ENCODE measurements at places on chromosomes 3 and 15.

DNA sequence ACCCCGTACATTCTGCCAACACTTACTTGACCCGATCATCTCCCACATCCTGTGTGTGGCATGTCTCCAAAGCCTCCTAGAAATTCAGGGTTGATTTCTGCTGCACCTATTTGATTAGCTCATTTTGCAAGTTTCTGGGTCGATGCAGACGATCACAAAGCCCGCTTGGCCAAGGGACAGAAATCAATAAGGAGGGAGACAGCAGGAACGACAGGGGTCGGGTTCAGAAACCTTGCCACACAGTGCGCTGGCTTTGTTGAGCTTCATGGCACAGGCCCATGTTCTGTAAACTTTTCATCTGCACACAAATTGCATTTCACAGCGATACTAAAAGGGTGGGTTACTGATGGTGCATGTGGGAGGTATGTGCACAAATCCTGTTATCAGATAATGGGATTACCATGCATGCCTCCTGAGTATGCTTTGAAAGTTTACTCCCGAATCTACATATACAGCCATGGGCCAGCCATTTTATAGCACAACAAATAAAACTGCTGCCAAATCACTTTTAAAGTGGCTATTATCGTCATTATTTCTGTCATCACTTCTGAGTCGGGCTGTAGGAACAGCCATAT, 95.9 kb upstream of the ATP11B start:
- DNase-seq = no peak

DNA sequence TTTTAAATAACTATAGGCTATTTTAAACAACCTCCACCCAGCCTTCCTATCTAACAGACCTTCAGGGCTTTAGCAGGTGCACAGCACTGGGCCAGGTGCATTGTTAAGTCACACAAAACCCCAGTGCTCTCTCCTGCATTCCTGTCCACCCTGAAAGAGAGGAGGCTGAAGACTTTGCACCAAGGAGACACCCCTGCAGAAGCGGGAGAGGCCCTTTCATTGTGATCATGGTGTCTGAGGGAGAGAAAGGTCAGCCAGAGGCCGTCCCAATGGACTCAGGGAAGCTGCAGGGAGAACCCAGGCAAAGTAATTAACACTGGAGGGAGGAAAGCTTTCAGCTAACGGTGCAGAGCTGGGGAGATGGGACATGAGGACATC, 5.2 kb downstream of the LRIG1 start:
- DNase-seq = no peak

DNA sequence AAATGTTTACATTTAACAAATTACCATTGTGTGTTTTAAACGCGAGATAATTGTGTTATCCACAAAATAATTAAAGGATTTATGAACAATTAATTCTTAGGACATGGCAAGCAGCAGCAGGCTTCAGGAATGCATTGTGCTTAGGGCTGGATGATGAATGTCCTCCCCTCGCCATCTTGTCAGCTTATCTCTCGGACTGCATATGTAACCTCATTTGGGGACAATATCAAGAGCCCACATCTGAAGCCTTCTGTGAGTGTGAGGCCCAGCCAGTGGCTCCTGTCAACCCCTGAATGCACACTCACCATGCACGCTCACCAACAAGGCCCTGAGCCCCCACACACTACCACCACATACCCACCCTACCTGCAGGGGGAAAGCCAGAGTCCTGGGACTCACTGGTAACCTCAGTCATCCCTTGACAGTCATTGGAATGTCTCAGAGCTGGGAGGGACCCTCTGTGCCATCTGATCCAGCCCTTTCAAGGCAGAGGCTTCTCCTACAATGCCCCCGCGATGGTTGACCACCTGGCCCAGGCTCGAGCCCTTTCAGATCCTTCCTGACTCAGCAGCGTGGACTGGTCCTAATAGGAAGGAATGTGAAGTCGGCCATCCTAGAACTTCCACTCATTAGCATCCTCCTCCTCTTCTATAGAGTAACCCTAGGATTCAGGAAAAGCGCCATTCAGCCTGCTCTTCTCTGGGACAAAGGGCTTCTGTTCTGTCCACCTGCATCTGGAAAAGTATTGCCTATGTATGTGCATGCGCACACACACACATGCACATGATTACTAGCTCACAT, 38.2 kb downstream of the MRPL46 start:
- no peak for DNase-seq

- no peak for DNase-seq
Observed at GRCh38 chr15:59196416-59196815, 10.2 kb upstream of the LDHAL6B start.

- no peak for DNase-seq
Observed at GRCh38 chr3:38980938-38981337, 70.8 kb downstream of the SCN11A start.

DNA sequence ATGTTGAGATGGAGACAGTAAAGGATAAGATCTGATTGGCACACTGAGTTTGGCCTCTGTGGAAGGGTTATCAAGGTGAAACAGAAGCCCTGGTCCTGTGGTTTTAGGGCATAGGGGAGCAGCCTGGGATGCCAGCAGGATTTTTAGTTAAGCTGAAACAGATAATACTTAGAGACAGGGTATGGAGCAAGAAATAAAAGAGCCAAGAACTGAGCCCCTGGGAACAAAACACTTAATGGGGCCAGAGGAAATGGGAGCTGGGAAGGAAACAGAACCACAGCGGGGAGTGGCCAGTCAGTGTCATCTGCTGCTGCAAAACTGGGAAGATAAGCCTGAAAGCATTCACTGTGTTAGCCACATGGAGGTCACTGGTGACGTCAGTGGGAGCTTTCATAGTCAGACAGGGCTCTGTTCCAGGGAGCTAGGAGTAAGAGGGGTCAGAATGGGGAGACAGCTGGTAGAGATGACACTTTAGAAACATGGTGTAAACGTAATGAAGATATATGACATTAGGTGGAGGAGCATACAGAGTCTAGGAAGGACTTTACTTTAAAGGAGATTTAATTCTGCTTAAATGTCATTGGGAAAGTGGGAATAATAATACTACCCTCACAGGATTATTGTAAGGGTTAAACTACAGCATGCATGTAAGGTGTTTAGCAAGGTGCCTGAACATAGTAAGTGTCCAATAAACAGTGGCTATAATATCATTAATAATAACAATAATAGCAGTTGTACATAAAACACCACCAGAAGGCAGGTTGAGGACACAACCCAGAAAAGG, 172.7 kb upstream of the CTNNB1 start:
- DNase-seq = no peak

Data from fibroblast of the conjunctiva (primary cell).